ENCODE measurements at places on chromosomes 1 and 21.

- no peak for DNase-seq
These were observed 43.0 kb upstream of the EGLN1 start for GRCh38 chr1:231465051-231465450.

DNA sequence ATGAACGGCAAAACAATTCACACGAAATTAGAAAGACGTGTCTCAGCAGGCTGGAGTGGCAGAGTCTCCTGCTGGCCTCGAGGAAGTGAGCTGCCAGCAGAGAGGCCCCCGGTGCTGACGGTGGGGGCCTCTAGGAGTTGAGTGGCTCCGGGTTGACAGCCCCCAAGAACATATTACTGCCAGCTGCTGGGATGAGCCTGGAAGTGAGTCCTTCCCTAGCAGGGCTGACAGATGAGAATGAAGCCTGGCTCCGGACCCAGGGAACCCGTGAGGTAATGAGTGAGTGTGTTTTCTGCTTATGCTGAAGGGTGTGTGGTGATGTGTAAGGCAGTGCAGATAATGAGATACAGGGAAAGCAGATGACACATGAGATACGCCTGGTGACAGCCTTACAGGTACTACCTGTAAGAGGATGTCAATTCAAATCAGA, 23.5 kb upstream of the LRRC47 start:
- DNase-seq = no peak

GRCh38 chr1:158274797-158275196, 14.9 kb upstream of the CD1C start:
- no peak for DNase-seq

- no peak for DNase-seq
These were observed 31.3 kb upstream of the ANGPTL7 start for GRCh38 chr1:11157867-11158266.
